Activated CD4-positive, alpha-beta T cell treated with anti-CD3 and anti-CD28 coated beads for 4 hours (primary cell): ENCODE measurements at places on chromosomes 4 and X.

DNA sequence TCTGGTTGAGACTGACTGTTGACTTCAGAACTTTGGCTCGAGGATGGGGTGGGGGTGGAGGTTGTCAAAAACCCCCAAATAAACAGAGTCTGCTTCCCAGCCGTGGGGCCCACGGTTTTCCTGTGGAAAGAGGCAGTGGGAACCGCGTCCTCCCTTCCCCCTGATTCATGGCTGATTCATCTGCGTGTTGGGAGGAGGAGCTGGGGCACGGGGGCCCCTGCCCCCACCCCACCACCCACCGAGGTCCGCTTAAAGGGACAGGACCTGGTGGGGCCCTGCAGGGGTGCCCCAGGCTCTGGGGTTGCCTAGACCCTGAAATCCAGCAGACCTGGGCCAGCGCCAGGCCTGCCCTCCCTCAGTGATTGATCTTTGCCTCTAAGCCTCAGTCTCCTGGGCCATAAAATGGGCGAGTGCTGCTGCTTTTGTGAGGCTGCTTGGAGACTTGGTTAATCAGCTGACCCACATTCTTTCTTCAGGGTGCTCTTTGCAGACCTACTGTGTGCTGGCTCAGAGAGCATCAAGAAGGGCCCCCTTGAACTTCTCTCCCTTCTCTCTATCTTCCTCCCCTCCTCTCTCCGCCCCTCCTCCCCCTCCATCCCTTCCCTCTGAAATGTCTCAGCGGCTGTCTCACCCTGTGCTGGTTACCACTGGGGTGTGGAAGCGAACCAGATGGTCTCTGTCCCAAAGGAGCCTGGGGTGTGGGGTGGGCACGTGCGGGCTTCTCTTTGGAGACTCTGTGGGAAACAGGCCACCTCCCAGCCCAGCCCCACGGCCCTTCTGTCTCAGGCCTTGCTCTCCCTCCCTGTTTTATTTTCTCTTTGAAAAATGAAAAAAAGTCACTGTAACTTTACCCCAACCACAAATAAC, 9.1 kb downstream of the HTRA3 start:
- DNase-seq, result no peak

DNA sequence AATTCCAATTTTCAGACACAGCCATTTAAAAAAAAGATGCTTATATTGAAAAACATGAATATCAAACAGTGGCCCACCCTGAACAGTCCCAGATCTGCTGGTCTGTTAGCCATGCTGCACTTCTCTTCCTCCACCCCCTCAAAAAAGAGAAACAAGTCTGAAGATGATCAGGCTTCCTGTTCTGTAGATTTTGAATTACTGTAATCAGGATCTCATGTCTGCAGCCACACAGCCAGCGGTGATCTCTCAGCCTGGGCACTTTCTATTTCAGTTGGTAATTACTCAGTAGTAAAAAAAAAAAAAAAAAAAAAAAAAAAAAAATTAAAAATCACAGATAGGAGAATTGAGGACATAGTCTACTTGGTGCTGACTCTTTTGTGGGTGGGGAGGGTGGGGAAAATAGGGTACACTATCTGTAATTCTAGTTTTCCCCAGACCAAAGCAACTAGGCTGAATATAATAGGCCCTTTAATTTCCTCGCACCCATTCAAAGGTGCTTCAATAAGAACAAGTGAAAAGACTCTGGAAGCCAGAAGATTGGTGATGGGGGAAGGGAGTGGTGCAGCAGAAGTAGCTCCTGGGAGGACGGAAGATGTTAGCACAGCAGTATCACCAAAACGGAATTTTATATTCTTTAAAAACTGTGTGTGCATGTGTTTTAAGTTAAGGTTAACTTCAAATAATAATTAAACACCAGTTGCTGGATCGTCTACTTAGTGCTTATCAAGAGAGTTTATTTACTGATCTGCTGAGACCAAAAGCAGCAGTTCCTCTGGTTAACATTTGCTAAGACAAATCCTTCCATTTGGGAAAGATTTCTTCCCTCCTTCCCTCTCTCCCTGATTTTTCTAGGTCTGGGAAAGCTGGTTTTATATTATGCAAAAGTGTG, 47.0 kb downstream of the SPRY1 start:
- DNase-seq, result no peak

DNA sequence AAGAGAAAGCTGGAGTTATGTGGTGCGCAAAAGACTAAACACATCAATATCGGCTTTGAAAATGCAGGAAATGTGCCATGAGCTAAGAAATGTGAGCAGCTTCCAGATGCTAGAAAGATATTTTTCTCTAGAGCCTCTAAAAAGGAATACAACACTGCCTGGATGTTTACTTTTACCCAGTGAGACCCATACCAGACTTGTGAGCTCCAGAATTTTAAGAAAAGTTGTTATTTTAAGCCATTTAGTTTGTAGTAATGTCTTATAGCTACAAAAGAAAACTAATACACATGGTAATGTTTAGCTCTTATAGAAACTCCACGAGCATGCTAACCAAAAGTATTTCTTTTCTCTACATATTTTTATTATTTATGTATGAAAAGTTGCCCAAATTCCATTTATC, 1389.4 kb downstream of the C4orf33 start:
- no peak for DNase-seq

- peak; percentile 40 for DNase-seq
Measured at GRCh38 chr4:76897536-76898384, at the start of gene SOWAHB. Gene SOWAHB, minus strand, starts transcription at chr4:76898144. Its CDS starts 295 bp downstream, at chr4:76897849.

DNA sequence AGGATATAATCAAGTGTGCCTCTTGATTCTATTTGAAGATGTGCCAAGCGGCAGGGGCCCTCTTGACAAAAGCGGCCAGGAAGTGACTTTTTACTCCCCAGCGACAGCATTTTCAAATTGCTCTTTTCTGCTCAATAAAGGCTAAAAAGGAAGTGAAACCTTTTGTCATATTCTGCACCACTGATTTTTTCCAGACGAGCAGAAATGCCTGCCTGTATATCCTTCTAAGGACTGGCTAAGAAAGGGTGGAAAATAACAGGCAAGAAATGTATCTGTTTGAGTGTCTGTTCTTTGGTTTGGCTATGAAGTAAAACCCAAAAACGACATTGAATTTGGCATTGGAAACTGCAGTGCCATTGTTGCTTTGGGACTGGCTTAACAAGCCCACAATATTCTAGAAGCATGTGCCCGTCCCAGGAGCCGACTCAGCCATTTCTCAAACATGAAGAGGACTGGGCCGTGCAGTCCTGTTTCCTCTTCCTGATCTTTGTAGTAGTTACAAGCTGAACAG, 25.4 kb downstream of the TMSB4X start:
- DNase-seq, result peak; percentile 38

DNA sequence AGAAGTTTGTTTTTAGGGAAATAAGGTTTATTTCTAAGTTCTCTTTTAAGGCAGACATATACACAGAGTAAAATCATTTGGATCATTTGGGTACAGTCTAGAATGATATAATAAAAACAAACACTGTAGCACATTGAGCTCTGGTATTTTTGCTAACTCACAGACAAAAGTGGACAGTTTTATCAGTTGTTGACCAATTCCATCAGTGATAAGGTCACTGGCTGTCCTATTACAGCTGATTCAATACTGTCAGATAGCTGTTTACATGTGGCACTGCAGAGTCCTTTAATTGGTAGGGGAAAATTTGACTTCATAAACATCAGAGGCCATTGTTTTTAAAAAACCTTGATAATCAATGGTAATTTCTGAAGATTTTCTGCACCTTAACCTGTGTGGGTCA, 3.5 kb downstream of the IBSP start:
- DNase-seq, result no peak

- DNase-seq, result no peak
Measured at GRCh38 chr4:140640150-140640748, 71.5 kb upstream of the UCP1 start.

DNA sequence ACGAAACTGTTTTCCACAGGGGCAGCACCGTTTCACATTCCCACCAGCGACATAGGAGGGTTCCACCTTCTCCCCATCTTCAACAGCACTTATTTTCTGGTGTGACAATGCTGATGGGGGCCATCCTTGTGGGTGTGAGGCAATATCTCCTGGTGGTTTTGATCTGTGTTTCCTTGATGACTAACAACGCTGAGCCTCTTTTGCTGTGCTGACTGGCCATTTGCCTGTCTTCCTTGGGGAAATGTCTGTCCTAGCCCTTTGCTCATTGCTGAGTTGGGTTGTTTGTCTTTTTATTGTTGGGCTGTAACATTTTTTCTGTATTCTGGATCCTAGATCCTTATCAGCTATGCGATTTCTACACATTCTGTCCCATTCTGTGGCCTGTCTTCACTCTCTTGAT, 33.7 kb downstream of the ATP2B3 start:
- DNase-seq, result no peak

- DNase-seq, result no peak
Measured at GRCh38 chr4:137794764-137795254, 262.5 kb upstream of the PCDH18 start.

GRCh38 chrX:143429131-143429530, 88.1 kb downstream of the SPANXN3 start:
- DNase-seq, result no peak

- DNase-seq, result no peak
Measured at GRCh38 chrX:2684256-2684655, 6.8 kb upstream of the CD99 start.

DNA sequence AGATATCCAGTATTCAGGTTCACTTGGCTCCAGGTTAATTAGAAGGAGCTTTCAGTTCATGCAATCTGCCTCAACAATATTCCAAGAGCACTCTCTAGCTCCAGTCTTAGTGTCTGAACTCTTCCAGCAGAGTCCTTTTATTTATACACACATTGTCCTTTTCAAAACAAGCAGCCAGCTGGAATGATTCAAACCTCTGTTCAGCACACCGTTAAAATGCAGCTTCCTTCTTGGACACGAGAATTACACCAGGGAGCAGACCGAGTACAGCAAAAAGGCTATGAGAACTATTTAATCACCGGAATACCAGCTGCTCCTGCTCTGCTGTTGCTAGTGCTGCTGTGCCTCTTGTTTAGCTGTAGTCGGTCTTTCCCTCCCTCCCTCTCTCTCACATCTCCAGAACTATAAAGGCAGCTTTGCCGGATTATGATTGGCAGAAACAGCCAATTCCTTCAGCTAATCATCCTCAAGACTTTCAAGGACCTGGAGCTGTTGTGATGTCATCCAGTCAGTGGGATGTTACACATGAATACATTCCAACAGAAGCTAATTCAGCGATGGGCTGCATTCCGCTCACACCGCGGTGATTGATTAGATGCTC, at the start of gene NDST4:
NDST4 (minus strand) TSS at position 115 of the 601 bp plus-strand sequence. CDS start 36,584 bp downstream, outside the sequence.
- DNase-seq, result no peak

DNA sequence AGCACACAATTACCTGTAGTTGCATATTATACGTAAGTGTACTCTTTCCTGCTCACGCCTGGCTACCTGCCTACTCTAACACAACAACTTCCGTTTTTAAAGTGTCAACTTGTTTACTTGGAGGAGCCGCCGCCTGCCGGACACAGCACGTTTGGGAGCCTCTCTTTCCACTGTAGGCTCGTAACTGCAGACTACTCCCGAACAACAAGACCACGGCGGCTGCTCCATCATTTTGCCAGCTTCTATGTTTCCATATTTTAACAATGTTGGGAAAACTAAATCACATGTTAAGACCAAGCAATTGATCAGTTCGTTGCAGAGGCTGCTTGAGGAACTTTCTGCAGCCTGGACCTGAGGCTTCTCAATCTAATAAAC, 841 bp downstream of the MTNR1A start:
- no peak for DNase-seq

DNA sequence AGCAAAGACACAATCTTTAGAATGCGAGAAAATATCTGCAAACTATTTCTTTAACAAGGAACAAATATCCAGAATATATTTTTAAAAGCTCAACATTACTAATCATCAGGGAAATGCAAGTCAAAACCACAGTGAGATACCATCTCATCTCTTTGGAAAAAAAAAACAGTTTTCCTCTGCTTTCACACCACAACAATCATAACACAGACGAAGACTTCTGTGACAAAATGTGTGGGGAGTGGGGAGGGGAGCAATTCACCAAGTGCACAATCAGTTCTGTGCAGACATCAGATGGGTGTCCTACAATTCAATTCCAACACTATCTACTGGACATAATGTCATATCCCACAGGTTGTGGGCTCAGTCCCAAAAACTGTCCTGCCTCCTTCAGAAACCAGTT, 293.2 kb upstream of the SLC7A11 start:
- DNase-seq, result no peak

- DNase-seq, result no peak
Measured at GRCh38 chr4:79047316-79047715, 108.1 kb upstream of the PAQR3 start.

DNA sequence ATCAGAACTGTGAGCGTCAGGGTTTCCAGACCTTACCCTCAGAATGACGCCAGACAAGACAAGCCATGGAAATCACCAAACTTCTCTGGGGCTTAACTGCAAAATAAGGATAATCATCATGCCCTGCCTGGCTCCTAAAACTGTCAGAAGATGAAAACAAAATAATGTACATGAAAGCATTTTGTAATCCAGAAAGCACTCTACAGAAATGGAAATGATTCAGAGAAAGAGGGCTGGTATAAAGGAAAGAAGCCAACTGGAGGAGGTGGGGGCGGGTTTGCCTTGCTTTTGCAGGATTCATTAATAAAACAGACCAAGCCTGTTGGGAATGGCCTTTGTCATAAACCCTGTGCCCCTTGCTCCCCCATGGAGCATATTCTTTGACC, 47.3 kb downstream of the SEPSECS start:
- DNase-seq, result no peak

DNA sequence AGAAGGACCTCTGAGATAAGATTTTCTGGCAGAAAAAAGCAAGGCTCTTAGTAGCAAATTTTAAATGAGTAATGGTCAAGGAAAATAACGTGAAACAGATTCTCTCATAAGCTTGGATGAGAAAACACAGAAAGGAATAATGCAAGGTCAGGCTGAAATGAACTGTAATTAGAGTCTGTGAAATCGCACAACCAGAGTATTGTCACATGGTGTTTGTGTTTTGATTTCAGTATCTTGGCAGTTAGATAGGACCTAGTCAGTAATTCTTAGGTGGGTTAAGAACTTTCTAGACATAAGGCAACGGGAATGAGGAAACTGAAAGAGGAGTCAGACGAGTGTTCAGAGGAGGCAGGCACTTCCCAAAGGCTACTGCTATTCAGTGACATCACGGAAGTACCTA, 34.6 kb downstream of the LIMCH1 start:
- no peak for DNase-seq

GRCh38 chr4:137597752-137598430, 65.6 kb upstream of the PCDH18 start:
- DNase-seq, result no peak

DNA sequence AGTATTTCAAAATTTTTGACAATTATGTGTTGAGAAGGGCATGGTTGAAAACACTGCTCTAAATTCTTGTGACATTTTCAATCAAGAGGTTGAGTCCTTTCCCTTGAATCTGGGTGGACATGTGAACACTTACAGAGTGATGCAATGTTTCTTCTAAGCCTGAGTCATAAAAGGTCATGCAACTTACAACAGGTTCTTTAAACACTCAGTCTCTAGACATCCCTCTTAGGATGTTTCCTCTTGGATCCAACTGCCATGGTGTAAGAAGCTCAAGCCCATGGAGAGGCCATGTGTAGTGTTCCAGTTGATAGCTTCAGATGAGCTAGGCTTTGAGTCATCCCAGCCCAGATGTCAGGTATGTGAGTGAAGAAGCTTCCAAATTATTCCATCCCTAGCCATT, 232.2 kb upstream of the MAOA start:
- no peak for DNase-seq

GRCh38 chr4:113336556-113336955, 287.1 kb downstream of the ANK2 start:
- DNase-seq, result no peak
